NCI-H2227 treated with DMSO at 0.1 percent for 48 hours (cell line): ENCODE measurements at places on chromosomes 4 and X.

DNA sequence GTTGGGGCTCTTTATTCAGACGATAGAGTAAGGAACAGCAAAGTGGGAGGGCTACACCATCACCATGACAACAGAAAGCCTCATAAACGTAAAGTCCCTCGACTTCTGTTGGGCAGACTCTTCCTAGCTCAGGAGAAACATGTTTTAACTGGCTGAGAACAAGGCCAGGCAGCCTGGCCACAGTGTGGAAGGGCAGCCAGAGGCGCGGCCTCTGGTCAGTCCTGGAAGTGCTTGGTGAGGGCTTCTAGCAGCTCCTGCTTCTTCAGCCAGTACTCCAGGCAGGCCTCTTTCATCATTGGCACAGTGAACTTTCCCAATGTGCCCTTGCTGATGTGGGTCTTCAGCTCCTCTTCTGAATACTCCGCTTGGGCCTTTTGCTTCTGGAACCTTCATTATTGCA is 690.9 kb downstream of the PCDH19 start:
- no peak for DNase-seq

DNA sequence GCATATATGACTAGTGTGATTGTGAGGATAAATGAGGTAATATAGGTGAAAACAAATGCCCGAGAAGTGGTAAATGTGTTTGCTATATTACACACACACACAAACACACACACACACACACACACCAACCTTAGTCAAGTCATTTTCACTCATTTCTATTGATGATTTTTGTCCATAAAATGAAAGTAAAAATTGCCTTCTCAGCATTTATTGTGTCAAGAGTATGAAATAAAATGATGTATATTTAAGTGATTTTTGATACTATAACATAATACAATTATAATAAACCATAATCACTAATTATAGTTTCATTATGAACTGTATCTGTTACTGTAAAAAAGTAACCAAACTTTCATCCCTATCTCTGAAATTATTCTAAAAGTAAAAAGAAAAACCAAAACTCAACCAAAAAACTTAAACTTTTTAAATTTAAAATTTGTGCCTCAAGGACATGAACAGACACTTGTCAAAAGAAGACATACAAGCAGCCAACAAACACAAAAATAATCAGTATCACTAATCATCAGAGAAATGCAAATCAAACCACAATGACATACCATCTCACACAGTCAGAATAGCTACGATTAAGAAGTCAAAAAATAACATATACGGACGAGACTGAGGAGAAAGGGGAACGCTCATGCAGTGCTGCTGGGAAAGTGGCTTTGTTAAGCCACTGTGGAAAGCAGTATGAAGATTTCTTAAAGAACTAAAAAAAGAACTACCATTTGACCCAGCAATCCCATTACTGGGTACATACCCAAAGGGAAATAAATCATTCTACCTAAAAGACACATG is 601.0 kb downstream of the TMA16 start:
- DNase-seq = no peak

DNA sequence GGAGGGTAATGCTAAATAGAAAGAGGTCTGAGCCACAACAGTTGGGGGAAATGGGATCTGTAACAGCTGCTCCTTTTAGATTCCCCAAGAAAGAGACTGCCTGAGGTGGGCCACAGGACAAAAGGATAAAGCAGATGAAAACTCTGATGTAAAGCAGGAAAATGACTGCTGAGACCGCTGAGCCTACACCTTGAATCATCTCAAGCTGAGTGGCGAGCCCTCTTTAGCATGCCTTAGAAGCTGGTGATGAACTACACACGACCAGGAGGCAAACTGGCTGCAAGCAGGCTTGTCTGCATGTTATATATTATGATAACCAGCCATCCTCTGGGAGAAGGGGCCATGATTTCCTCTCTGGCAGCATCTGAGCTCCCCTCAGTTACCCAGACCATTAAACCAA is 88.4 kb downstream of the TTC29 start:
- DNase-seq = no peak

- no peak for DNase-seq
Observed at GRCh38 chr4:47662975-47663374, 174.9 kb downstream of the CORIN start.

DNA sequence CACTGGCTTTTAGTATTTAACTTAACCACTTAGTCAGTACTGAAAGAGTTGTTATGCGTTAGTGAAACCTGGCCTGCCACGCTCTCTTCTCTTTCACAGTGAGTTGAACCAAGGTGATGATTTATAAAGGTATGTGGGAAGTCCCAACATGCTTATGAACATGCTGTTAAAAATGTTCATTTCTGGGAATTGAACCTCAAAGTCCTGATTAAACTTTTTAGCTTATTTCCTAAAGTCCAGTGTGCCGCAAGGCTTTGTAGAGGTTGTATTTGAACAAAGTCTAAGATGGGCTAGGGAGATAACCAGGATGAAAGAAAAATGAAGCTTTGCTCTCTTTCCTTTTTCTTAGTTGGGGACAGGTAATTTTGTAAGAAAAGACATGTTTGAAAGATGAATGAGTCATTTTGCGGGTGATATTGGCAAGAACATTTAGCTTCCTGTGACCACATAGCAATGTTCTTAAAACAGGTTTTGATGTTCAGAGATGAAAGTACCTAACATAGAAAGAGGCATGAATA is 270.3 kb downstream of the DTHD1 start:
- DNase-seq = no peak

DNA sequence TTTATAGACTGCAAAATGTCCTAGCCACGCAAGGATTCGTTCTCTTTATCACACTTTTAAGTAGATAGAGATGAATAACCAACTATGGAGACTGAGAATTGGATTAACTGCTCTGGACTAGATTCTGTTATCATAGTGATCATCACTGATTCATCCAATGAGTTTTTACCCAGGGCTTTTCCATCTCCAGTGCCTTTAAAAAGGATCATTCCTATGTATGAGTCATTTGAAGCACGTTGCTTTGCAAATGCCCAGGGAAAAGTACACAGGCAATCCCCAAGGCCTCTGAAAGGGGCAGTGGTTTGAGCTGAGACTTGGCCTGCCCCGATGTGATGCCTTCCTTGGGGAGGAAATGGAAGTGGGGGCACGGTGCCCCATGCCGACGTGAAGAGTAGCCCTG is 122.7 kb upstream of the PSAPL1 start:
- no peak for DNase-seq

DNA sequence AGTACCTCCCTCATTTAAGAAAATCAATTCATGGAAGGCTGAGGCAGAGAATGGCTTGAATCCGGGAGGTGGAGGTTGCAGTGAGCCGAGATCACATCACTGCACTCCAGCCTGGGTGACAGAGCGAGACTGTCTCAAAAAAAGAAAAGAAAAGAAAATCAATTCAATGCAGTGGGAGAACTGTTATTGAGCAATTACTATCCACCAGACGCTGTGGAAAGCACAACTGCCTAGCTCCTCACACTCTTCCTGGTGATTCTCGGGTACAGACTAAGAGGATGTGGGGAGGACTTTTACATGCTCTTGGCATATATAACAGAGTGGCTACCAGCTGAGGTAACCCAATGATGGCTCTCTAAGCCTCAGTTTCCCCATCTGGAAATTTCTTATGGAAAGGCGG is 2.7 kb upstream of the TMSB4X start:
- DNase-seq = no peak

DNA sequence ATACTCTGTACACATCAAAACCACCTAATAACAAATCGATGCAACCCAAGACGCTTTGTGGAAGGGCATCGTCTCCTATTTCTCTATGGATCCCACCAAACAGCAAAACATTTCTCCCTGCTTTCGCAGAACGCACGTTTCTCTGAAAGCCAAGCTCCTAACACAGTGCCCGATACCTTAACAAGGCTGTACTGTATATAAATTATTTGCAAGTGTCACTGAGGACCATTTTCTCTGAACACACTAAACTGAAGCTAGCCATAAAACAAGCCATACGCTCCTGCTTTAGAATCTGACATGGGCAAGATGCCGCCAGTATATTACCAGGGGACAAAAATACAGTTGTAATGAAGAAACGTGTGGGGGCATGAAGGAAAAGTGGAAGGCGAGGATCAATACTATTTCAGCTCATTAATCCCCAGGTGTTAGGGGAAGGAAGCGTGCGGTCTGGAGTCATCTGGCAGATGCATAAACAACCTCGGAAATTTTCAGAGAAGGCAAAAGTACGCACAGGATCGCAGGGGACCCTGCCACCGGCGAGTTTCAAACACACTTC is 703 bp downstream of the KCNIP4 start:
- DNase-seq = no peak

GRCh38 chr4:39621582-39621981 is 17.1 kb downstream of the SMIM14 start:
- DNase-seq = peak; percentile 40

GRCh38 chrX:43973249-43974099 is at the start of gene NDP:
Gene NDP, minus strand, starts transcription at chrX:43973390. Its CDS starts 14,745 bp downstream, at chrX:43958645.
- no peak for DNase-seq

GRCh38 chr4:171896426-171896825 is 83.2 kb downstream of the GALNTL6 start:
- no peak for DNase-seq

DNA sequence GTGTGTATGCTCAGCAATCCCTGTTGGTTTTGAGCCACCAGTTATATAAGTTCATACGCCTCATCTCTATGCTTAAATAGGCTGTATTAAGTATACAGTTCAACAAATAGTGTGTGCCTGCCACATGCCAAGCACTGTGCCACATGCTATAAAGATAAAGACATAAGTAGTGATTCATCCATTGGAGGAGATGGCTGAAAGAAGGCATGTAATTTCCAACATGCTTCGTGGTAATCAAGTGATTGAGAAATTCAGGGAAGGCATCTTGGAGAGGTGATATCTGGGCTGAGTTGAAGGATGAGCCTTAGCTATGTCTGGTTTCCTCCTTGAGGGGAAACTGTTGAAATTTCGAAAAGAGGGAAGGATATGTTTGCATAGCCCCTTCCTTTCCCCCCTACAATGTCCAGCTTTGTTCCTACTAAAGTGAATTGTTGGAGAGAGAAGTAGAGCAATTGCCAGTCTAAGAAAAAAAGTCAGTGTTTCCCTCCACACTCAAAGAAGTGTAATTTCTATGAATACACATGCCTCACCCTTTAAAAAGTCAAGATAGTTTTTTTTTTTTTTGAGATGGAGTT is 96.5 kb downstream of the ARHGAP10 start:
- no peak for DNase-seq

DNA sequence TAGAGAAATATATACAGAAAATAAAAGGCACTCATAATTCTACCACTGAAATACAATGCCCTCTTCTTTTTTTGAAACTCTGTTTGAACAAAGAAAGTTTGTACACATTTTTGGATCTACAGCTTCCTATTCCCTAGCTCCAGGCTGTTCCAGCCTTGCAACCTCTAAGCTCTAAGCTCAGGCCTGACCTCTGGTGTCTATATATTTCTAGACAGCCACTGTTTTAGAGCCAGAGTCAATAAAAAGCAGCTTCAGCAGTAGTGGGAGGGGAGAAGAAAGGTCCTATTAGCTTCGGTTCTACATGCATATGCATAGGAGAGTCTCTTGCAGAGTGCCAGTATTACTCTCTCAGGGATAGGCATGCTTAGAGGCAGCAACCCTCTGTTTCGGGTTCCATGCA is 39.7 kb downstream of the CLDN2 start:
- no peak for DNase-seq

DNA sequence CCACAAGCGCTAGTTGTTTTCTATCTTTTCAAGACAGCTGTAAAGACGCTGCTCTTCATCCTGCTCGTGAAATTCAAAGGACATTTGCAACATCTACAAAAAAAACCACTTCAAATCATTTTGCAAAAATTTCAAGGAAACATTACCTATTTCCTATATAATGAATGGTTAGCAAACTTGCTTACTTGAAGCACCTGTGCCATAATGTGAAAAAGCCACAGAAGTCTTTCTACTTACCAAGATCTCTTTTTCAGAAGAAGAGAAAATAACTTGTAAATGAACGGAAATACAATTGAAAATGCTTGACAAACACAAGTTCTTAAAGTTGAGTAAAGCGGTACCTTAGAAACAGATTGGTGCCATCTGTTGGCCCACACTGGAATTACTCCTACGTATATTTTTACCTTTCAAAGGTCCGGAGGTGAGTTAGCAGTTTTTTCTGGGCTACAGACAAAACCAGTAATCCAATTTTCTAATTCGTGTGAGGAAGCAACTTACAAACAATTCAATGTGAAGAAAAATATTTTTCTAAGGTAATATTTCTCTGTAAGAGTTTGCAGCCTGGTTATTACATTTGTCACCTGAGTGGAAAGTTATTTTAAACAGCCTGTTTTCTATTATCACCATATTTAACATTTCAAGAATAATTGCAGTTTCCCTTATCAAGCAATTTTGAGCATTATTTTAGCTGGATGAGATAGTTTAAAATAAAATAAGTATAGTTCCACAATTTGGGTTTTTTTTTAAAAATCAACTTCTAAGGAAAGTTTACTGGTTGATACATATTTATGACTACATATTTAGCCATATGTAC is at the start of gene TLR6:
Gene TLR6 (minus strand): TSS at position 294 of the 814 bp plus-strand sequence. CDS start 27,344 bp downstream, outside the sequence.
- peak; percentile 35 for DNase-seq

DNA sequence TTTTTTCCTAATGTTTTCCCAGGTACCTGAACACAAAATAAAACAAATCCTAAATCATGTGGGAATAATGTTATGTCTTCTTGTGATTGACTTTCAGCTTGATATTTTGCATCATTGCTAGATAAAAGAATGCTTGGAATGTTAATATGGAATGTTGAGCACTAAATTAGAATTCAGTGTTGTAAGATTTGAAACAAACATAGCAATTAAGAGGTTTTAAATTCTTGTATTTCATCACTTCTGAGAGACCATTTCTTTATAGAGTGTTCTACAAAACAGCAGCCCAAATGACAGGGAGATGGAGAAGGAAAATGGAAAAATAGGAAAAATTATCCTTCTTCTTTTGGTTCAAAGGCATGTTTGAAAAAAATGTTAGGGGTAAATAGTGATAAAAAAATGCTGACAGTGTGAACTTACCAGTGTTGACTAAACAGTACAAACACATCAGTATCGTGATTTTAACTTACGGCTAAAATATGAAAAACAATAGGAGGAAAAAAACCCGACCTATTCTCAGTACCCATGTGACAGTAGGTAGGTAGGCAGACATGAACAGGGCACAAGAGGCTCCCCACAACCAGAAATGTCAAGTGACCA is 102.6 kb upstream of the PDE5A start:
- DNase-seq = no peak

GRCh38 chr4:153529646-153530045 is 63.5 kb downstream of the TMEM131L start:
- no peak for DNase-seq

GRCh38 chr4:139665690-139666529 is at the start of gene MGST2:
Gene MGST2, plus strand, starts transcription at chr4:139665819. Its CDS starts 201 bp downstream, at chr4:139666020.
- DNase-seq = peak; percentile 66

DNA sequence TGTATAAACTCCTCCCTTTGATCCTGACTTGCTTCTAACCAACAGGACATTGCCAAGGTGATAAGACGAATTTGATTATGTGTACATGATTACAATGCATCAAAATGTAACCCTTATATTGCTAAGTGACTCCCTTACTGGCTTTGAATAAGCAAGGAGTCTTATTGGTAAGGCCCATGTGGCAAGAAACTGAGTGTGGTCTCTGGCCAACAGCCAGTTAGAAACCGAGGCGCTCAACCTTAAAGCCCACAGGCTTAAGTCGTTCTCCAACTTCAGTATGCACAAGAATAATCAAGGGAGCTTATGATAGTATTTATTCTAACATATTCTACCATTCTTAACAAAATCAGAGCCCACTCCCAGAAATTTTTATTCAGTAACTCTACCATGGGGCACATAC is 374.2 kb upstream of the F9 start:
- no peak for DNase-seq
